ENCODE measurements at places on chromosomes 4 and X. TPM values are rescaled to one million over a fixed set of nuclear protein-coding genes. Genes with fewer than 3 reads are reported as not detected.

Gene MMRN1
- total RNA-seq: not detected

Gene MAGEA8
- not detected for total RNA-seq

Gene VCX2
- not detected for total RNA-seq

Gene CPE
- 32.6 TPM for total RNA-seq

Gene FREM3
- not detected for total RNA-seq

Gene CENPVL2
- 1.3 TPM for total RNA-seq

Gene SYTL5
- 0.11 TPM for total RNA-seq

Gene NXF2B
- total RNA-seq: 0.11 TPM

Gene GATA1
- total RNA-seq: not detected
